ENCODE measurements at places on chromosomes 11 and 22. TPM values are rescaled to one million over a fixed set of nuclear protein-coding genes. Genes with fewer than 3 reads are reported as not detected.

DNA sequence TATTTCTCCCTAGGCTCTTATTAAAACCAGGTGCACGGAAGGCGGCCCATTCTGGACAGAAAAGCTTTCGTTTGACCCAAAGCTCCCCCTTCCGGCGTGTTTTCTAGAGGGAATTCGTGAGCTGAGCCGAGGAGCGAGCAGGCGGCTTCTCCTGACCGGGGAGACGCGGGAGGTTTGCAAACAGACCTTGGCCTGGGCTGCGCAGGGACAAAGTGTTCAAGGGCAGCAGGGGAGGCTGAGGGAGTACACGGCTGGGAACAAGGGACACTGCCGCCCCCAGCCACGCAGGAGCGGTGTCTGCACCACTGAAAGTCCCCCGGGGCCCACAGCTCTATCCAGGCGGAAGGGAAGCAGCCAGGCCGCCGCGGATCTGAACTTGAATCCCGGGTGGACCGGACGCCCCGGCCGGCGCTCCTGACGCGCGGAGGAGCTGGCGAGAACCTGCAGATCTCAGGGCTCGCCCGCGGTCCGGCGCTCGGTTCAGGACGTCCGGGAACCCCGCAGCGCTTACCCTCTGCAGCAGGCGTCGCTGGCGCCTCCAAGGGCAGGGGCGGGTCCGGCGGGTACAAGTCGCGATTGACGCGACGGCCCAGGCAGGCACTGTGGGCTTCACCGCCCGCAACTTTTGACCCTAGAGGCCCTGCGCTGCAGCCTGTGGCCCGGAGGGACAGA lies 101.9 kb downstream of the WT1 start:
- DNase-seq, result peak; percentile 44
- peaks cover 19% of the 10 kb centered on the region for H3K4me1 ChIP-seq
- no peaks in the 10 kb centered on the region for H3K36me3 ChIP-seq
- peaks cover 39% of the 10 kb centered on the region for H3K27me3 ChIP-seq

DNA sequence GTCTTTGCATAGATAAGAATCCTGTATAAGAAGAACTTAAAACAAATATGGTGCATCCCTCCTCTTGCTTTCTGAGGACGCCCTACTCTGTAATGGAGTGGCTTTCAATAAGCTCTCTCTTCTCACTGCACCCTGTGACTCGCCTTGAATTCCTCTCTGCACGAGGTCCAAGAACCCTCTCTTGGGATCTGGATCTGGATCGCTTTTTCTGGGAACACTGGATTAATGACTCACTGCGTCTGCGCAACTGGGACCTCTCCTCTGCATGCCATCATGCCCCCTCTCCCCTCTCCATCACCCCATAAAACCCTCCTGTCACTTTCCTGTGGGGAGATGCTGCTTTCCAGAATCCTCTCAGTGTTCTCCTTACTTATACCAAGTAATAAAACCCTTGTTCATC lies 15.1 kb upstream of the CABP2 start:
- H3K27me3 ChIP-seq, result no peaks in the 10 kb centered on the region
- peaks cover 7% of the 10 kb centered on the region for H3K36me3 ChIP-seq
- no peak overlapping the region for H3K4me3 ChIP-seq
- no peak for DNase-seq
- no peaks in the 10 kb centered on the region for H3K4me1 ChIP-seq

DNA sequence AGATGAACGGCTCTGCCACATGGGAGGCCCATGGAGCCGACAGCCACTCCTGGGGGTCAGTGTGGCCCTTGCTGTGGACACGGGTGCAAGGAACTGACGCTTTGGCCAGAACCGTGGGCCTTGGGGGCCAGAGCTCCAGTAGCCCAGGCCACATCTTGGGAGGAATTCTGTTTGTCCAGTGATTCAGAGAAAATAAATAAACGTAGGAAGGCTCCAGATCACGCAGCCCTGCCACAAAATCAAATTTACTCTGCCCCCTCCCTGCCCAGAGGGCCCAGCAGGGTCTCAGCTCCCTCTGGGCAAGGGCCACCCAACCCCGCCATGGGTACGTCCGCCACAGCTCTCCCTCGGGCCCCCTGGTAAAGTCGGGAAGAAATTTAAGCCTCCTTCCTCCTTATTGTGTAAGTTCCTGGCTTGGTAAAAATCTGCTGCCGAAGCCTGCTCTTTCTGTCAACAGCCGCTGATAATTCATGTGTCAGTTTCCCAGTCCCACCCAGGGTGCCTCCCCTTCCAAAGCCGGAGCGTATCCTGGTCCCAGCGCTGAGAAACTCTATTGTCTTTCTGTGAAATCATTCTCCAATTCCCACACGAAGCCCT lies 6.9 kb upstream of the MUC5AC start:
- H3K4me3 ChIP-seq, result no peak overlapping the region
- H3K4me1 ChIP-seq, result no peaks in the 10 kb centered on the region
- no peak overlapping the region for H3K27ac ChIP-seq
- H3K27me3 ChIP-seq, result peaks cover 6% of the 10 kb centered on the region

DNA sequence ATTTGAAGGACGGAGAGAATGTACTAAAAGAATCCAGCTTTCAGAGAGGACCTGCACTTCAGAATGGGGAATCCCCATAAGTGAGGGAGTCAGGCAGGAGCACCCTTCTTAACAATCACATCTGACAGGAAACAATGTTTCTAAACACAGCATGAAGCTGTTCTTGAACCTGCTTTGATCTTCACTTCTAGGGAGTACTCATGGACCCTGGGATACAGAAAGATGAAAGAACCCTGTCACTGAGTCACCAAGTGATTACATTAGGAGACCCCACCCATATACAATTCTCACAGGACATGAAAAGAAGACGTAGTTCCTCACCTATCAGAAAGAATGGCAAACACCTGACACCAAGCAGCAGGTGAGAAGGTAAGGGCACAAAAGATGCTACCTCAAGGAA lies 296.9 kb upstream of the ZC3H12C start:
- H3K4me3 ChIP-seq, result no peak overlapping the region
- DNase-seq, result no peak
- no peaks in the 10 kb centered on the region for H3K36me3 ChIP-seq
- H3K4me1 ChIP-seq, result no peaks in the 10 kb centered on the region
- H3K27ac ChIP-seq, result no peak overlapping the region
- no peaks in the 10 kb centered on the region for H3K27me3 ChIP-seq

DNA sequence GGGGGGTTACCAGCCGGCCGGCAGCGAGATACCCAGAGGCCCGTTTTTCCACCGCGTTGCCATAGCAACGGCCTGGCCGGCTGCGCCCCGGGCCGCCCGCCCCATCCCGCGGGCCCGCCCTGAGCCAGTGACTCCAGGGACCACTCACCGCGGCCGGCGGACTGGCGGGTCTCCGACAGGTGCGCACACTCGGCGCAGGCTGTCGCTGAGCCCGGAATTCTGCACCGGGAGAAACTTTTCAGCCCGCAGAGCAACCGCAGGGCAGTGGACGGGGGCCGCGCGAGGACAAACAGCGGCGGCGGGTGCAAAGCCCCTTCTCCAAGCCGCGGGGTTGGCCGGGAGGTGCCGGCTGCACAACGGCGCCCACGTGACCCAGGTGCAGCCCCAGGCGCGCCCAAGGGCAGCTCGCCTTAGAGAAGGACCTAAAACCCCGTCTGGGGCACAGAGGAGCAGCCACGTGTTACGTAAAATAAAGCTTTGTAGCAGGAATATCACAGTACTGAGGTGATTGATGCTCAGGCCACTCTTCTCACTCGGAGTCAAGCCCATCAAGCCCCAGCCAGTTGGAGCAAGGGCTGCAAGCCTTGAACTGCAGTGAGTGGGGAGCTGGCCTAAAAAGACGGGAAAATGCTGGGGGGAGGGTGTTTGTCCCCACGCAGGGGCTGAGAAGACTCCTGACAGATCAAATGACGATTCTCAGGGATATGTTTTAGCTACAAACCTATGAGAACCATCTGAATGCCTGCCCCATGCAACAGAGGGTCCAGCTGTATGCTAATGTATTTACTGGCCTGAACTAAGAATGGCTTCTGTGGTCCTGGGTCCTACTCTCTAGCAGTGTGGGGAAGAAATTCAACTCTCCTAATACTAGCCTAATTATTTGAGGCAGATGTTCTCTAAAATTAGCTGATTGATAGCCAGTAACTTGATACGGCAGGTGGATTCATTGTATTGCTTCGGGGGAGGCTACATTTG lies at the start of gene STK33:
Gene STK33 (minus strand): TSS at position 294 of the 975 bp plus-strand sequence. CDS start 119,323 bp downstream, outside the sequence.
- peaks cover 49% of the 10 kb centered on the region for H3K27me3 ChIP-seq
- H3K4me1 ChIP-seq, result peaks cover 3% of the 10 kb centered on the region
- no peak within 1 kb of the TSS for H3K27ac ChIP-seq
- peak; percentile 55 for DNase-seq
- no peaks in the 10 kb centered on the region for H3K36me3 ChIP-seq
- peak within 1 kb of the TSS; percentile 61 for H3K4me3 ChIP-seq

DNA sequence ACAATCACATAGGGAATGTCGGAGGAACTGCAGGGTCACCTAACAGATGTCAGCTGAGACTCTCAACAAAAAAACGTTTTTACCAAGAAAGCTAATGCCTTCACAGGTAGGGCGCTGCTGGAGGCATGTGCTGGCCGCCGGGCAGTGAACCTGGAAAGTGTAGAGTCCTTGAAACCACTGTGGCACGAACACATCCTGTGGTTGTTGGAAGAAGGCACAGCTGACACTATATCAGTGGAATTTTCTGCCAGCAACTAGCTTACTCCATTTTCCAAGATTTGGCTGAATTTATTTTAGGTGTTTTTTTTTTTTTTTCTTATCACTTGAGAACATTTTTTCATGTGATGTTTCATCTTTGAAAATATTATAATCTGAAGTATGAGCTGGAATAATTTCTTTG lies 14.2 kb downstream of the TRMU start:
- H3K27ac ChIP-seq, result no peak overlapping the region
- H3K27me3 ChIP-seq, result no peaks in the 10 kb centered on the region
- no peak for DNase-seq
- no peaks in the 10 kb centered on the region for H3K4me1 ChIP-seq

DNA sequence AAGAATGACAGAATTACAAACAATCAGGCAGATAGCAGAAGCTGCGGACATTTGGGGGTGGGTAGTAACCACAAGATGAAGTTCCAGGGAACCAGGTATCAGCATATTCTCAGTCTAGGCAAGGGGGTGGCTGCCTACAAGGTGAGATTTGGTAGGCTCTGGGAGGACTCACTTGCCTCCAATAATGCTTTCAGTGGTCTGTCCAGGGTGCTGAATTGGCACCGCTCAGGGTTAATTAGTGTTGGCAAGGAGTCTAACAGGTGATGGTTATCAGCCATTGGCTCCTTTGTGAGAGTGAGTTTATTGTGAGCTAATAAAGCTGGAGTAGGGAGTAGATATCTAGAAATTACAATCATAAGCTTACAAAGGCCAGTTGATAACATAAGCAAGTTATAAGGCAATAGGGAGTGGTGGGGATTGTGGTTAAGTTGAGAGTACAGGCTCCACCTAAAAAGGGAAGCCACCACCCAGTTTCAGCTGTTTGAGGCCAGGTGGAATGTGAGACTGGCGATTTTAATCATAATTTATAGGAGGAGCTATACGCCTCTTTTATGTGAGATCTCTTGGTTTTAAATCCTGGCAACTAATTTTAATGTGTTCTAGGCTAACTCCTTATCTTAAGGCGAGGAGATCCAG lies 320.5 kb downstream of the MIAT start:
- H3K27me3 ChIP-seq, result no peaks in the 10 kb centered on the region
- H3K36me3 ChIP-seq, result no peaks in the 10 kb centered on the region
- no peaks in the 10 kb centered on the region for H3K4me1 ChIP-seq
- no peak for DNase-seq
- no peak overlapping the region for H3K27ac ChIP-seq
- no peak overlapping the region for H3K4me3 ChIP-seq

GRCh38 chr11:129302386-129303101 lies 73.1 kb upstream of the BARX2 start:
- no peak overlapping the region for H3K4me3 ChIP-seq
- no peak for DNase-seq
- peaks cover 16% of the 10 kb centered on the region for H3K27me3 ChIP-seq
- no peaks in the 10 kb centered on the region for H3K36me3 ChIP-seq
- no peak overlapping the region for H3K27ac ChIP-seq
- H3K4me1 ChIP-seq, result peaks cover 13% of the 10 kb centered on the region

- no peaks in the 10 kb centered on the region for H3K27me3 ChIP-seq
- H3K4me1 ChIP-seq, result no peaks in the 10 kb centered on the region
- no peak for DNase-seq
- no peak overlapping the region for H3K4me3 ChIP-seq
- no peak overlapping the region for H3K27ac ChIP-seq
- no peaks in the 10 kb centered on the region for H3K36me3 ChIP-seq
Measured at GRCh38 chr11:85318573-85318972, 308.6 kb downstream of the DLG2 start.

- no peak for DNase-seq
- H3K36me3 ChIP-seq, result no peaks in the 10 kb centered on the region
- no peak overlapping the region for H3K27ac ChIP-seq
- H3K4me1 ChIP-seq, result no peaks in the 10 kb centered on the region
- H3K4me3 ChIP-seq, result no peak overlapping the region
Measured at GRCh38 chr11:26018336-26018735, 313.6 kb upstream of the ANO3 start.

DNA sequence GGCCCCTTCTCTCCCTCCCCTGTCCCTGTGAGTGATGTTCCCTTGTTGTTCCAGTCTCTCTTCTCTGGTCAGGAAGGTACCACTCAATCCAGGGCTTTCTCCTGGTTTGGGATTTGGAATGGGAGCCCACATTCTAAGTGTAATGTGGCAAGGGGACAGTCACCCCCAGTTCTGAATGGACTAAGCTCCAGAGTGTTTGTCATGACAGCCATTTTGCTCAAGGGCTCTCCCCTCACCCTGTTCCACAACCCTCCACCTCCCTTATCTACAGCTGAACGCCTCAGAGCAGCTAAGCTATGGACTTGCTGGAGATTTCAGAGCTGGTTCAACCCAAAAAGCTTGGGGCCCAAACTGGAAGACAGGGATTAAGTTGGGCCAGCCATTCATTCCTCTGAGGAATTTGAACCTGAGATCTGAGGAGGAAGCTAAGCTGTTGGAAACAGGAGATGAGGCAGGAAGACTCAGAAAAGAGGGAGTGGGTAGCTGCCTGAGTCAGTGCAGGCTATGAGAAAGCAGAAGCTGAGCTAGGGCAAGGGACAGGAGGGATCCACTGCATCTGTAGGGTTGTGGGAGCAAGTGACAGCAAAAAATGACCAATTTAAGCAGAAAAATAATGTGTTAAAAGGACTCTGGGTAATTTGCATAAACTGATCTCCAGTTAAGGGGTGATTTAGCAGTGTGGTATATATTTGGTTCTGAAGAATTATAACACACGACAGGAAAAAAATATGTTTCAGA lies 22.9 kb upstream of the FCHSD2 start:
- DNase-seq, result no peak
- H3K4me1 ChIP-seq, result no peaks in the 10 kb centered on the region
- no peaks in the 10 kb centered on the region for H3K36me3 ChIP-seq
- H3K27ac ChIP-seq, result no peak overlapping the region
- H3K27me3 ChIP-seq, result peaks cover 1% of the 10 kb centered on the region

DNA sequence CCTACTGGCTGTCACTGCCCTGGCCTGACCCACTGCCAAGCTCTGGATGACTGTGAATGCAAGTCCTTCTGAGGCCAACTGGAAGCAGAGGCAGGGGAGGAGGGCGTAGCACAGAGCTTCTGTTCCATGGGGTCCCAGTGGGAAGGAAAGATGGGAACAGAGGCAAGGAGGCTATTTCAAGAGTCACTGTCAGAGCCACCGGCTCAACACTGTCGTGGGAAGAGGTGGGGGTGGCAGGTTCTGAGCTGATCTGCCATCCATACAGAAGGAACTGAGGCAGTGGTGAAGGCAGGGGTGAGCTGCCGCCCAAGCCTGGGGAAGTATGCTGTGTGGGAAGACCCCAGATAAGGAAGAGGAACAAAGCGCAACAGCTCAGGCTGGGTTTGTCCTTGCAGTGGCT lies 54.7 kb downstream of the SGSM3 start:
- peaks cover 4% of the 10 kb centered on the region for H3K4me1 ChIP-seq
- no peaks in the 10 kb centered on the region for H3K27me3 ChIP-seq
- H3K27ac ChIP-seq, result no peak overlapping the region
- peaks cover 29% of the 10 kb centered on the region for H3K36me3 ChIP-seq
- DNase-seq, result no peak
- no peak overlapping the region for H3K4me3 ChIP-seq

PHF21B gene
- total RNA-seq, result not detected

GSTT2B gene
- total RNA-seq, result 0.33 TPM

PANX3 gene
- not detected for total RNA-seq

IGSF9B gene
- total RNA-seq, result 24.6 TPM
